Stimulated activated CD4-positive, alpha-beta T cell treated with anti-CD3 and anti-CD28 coated beads, Interleukin-15, amount 100 ng/mL, for 48 hours (primary cell): ENCODE measurements at places on chromosomes 7 and 10.

- DNase-seq: no peak
These were observed 133.0 kb downstream of the TSPAN12 start for GRCh38 chr7:120724955-120725354.

DNA sequence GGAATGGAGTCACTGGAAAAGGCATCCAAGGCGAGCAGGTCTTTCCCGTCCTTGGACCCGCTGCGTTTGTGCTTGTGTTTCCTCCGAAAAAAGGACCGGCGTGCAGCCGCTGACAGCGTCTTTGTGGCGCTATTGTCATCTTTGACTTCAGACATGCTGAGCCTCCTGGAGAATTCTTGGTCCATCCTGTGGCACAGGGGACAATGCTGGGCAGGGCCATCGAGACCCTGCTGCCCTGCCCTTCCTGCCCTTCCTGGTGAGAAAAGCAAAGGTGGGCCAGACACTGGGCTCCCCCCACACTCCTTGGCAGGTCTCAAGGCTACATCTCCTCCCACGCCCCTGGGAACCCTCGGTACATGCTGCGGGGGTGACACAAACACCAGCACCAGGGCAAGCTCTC is 120.9 kb downstream of the DLG5 start:
- DNase-seq: no peak

DNA sequence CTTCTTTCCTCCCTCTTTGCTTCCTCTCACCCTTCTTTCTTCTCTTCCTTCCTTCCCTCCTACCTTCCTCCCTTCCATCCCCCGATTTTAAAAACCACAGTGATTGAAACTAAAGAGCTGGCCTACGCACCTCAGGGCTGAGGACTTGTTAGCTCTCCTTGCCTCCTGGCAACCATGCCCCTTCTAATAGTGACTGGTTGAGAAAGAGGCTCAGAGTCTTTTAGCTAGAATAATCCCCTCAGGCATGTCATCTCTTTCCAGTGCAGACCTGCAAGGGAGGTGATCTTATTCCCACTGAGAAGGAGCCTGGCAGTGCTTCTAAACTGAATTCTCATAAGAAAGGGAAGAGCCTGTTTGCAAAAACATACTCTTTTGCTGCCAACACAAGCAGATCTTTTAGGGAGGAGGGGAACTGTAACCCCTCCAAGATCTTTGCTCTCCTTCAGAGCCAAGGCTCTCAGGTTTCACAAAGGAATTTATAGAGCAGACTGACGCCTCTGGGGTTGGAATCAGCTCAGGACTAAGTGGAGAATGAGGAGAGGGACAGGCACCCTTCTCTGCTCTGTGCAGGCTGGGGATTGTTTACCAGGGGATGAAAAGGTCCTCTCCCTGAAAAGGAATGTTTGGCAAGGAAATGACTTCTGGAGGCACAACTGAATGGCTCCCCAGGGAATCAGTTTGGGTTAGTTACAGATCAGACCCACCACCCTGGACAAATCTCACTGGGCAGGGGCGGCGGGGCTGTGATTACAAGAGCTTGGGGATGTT is 9.4 kb upstream of the ANKRD1 start:
- DNase-seq: no peak

DNA sequence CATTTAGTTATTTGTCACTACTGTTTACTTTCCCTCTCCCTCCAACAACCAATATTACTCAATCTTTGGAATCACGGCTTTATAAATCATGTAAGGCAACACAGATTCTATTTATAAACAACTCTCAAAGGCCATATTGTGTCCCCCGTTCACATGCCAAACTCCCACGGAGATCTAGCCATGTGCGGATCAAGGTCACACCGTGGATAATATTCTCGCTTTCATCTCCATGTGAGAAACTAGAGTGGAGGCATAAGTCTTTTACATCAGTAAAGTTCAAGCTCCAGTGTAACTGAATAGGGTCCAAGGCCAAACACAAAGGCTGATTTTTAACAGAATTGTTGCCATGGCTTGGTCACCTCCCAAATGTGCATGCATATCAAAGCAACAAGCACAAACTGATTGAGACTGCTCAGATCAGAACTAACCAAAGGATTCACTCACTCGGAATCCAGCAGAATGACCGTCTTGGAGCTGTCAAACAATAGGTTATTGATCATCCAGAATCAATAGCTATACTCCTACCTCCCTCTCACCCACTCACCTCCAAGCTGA is 569.5 kb upstream of the LRRN3 start:
- no peak for DNase-seq
